ENCODE measurements at places on chromosomes 3 and 15.

- H3K4me1 ChIP-seq, result peaks cover 7% of the 10 kb centered on the region
- DNase-seq, result no peak
- no peaks in the 10 kb centered on the region for H3K27me3 ChIP-seq
- no peak overlapping the region for H3K4me3 ChIP-seq
Observed at GRCh38 chr3:138748190-138748589, 86.5 kb downstream of the PIK3CB start.

DNA sequence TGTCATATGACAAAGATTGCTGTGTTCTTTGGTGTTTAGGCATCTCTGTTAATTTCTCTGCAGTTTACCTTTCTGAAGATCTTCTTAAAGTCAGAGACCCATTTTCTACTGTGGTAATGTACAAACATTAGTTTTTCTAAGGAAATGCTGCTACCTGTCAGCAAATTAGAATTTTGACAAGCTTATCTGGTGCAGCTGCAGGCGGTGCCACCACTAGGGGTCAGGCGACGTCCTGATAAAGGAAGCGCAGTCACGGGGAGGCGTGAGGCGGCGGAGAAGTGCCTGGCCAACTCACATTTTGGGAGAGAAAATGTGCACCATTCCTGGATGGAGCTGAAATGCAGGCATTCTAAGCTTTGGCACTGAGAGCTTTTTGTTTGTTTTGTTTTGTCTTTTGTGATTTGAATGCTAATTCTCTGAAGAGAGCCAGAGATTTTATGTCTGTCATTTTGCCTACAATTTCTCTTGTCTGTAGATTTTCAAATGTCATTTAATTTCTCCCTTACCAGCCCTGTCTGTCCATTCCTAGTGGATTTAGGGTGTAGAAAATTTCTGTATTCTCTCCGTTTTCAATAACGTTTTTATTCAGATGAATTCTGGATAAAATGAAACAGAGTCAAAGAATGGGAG is 24.9 kb upstream of the SIAH2 start:
- H3K36me3 ChIP-seq, result no peaks in the 10 kb centered on the region
- no peak overlapping the region for H3K27ac ChIP-seq
- peaks cover 2% of the 10 kb centered on the region for H3K27me3 ChIP-seq
- peak; percentile 59 for DNase-seq
- H3K4me3 ChIP-seq, result no peak overlapping the region
- H3K4me1 ChIP-seq, result peaks cover 41% of the 10 kb centered on the region

DNA sequence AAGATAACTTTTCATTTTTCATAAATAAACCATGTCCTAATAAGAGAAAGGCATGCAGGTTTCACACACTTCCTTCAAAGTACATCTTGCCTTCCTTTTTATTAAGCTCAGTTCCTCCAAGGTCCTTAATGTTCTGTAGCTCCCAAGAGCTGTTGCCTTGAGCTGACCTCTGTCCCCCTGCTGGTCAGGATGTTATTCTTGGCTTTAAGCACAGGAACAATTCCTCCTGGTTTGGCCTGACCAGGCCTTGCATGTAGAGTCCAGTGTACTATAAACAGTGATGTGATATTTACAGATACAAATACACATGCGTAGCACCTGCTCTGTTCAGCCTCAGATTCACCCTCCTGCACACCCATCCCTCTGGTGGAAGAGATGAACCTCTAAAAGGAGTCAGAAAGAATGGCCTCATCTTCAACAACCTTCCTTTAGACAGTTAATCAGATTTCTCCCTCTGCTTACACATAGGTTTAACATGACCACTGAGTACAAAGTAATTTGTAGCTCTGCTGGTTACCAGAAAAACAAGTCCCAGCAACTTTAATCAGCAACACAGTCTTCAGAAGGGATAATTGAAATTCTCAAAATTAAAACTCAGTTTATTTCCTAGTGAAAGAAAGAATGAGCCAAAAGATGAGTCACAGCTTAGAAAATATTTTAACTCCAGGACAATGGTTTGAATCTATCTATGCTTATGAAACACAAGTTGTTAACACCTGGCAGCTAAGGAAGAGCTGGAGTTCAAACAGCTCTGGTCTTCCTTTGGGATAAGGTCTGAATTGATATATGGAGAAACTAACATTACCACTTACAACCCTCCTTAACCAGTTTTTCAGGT is 46.5 kb downstream of the PTPN9 start:
- no peak for DNase-seq
- no peak overlapping the region for H3K4me3 ChIP-seq
- peaks cover 8% of the 10 kb centered on the region for H3K4me1 ChIP-seq
- H3K27me3 ChIP-seq, result no peaks in the 10 kb centered on the region
- H3K27ac ChIP-seq, result peak overlapping the region; percentile 3
- peaks cover 10% of the 10 kb centered on the region for H3K36me3 ChIP-seq

GRCh38 chr15:60001610-60002527 is 2.2 kb upstream of the FOXB1 start:
- H3K4me3 ChIP-seq, result peak overlapping the region; percentile 69
- H3K36me3 ChIP-seq, result peaks cover 54% of the 10 kb centered on the region
- DNase-seq, result no peak
- peaks cover 71% of the 10 kb centered on the region for H3K27me3 ChIP-seq
- H3K27ac ChIP-seq, result peak overlapping the region; percentile 65

DNA sequence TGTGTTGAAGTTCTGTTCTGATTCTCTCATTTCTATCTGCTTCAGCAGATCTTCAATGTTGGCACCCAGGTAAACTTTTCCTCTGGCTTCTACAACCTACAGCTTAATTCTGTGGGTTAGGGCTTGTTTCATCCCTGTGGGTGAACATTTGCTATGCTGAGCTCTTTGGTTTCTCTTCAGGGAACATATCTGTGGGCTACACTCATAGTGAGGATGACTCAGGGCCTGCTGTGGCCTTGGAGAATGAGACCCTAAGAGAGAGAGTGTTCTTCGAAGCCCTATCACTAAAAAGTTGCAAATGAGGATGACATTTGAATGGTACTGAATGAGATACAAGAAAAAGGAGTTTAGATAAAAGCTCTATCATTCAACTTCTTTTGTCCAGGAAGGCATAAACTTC is 346.2 kb upstream of the CBLB start:
- H3K27ac ChIP-seq, result peak overlapping the region; percentile 79
- H3K27me3 ChIP-seq, result no peaks in the 10 kb centered on the region
- peaks cover 47% of the 10 kb centered on the region for H3K4me1 ChIP-seq
- peak overlapping the region; percentile 19 for H3K4me3 ChIP-seq
